A549 treated with ZK216348 at 1 μM for 4 hours (cell line): ENCODE measurements at places on chromosomes 12 and 14. TPM values are rescaled to one million over a fixed set of nuclear protein-coding genes. Genes with fewer than 3 reads are reported as not detected.

ACIN1 gene
- 101 to 111 TPM (median 107 TPM) in 5 replicates for total RNA-seq

KRT82 gene
- total RNA-seq, result not detected in 5 replicates

SUSD6 gene
- total RNA-seq, result 5.8 to 7.4 TPM (median 6.7 TPM) in 5 replicates

COX8C gene
- total RNA-seq, result not detected in 5 replicates

RPL10L gene
- not detected in 5 replicates for total RNA-seq

NFE2 gene
- total RNA-seq, result not detected in 5 replicates

LHX5 gene
- not detected in 5 replicates for total RNA-seq
